ENCODE measurements at places on chromosomes 7 and 10. TPM values are rescaled to one million over a fixed set of nuclear protein-coding genes. Genes with fewer than 3 reads are reported as not detected.

Gene SCIN
- 0.61 TPM for polyA plus RNA-seq

Gene HIPK2
- 9.8 TPM for polyA plus RNA-seq

Gene HHEX
- polyA plus RNA-seq, result 38.2 TPM

Gene MYO3A
- 9.0 TPM for polyA plus RNA-seq

Gene RASSF4
- polyA plus RNA-seq, result 85.1 TPM

Gene HOXA5
- 1.2 TPM for polyA plus RNA-seq

Gene WNT2
- 0.08 TPM for polyA plus RNA-seq

Gene DOCK4
- 5.5 TPM for polyA plus RNA-seq

Gene IFIT5
- polyA plus RNA-seq, result 6.1 TPM

Gene MYOZ1
- polyA plus RNA-seq, result 0.11 TPM

Gene STRA8
- 0.12 TPM for polyA plus RNA-seq

Gene CALHM1
- polyA plus RNA-seq, result not detected

Gene XRCC2
- polyA plus RNA-seq, result 0.19 TPM

Gene SEMA3C
- 0.80 TPM for polyA plus RNA-seq

All from pancreas (tissue), 10 donors.